ENCODE measurements at places on chromosomes 7 and 10.

DNA sequence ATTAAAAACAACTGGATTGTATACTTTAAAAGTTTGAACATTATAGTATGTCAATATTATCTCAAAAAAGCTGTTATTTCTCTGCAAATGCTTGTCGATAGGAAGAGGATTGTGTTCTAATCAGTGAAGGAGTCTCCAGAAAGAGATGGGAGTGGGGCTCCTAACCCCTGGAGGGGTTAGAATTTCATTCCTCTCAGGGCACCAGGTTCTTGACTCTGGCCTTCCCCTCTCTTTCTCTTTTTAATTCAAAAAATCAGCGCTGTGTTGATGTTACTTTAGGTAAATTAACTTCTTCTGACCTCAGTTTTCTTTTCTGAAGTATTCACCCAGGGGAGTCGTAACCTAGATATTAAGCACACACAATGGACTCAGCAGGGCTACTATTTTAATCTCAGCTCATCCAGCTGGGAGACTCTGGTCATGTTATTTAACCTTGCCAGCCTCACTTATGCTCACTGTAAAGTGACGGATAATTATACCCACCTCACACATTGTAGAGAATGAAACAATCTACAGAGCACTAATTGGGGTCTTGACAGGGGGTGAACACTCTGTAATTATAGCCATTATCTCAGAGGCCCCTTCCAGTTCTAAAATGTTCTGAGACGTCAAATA is 59.4 kb downstream of the GCC1 start:
- no peak for DNase-seq

- DNase-seq, result no peak
These were observed 18.4 kb downstream of the ZNF775 start for GRCh38 chr7:150397346-150398107.

DNA sequence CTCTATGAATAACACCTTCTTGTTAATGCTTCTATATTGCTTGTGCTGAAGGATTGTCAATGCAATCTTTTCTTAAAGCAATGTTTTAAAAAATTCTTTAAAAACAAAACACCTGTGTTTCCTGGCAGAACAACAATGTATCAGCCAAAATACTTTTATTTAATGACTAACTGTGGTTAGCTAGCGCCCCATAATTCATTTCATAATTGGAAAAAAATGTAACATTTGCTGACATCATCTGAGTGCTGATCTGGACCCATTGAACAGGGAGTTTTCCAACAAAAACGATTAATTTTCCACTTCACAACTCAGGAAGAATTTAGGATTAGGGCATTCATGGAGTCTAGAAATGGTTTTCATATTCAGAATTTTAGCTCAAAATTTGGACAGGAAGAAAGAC is 137.6 kb upstream of the CDK6 start:
- DNase-seq, result no peak

- no peak for DNase-seq
These were observed 16.6 kb upstream of the FAS start for GRCh38 chr10:88974012-88974411.

GRCh38 chr7:90709501-90710465 is 113.7 kb downstream of the CDK14 start:
- no peak for DNase-seq
